ENCODE measurements at places on chromosomes 7 and 10. TPM values are rescaled to one million over a fixed set of nuclear protein-coding genes. Genes with fewer than 3 reads are reported as not detected.

- DNase-seq: no peak
Measured at GRCh38 chr7:128838109-128838779, 8.0 kb downstream of the FLNC start.

DNA sequence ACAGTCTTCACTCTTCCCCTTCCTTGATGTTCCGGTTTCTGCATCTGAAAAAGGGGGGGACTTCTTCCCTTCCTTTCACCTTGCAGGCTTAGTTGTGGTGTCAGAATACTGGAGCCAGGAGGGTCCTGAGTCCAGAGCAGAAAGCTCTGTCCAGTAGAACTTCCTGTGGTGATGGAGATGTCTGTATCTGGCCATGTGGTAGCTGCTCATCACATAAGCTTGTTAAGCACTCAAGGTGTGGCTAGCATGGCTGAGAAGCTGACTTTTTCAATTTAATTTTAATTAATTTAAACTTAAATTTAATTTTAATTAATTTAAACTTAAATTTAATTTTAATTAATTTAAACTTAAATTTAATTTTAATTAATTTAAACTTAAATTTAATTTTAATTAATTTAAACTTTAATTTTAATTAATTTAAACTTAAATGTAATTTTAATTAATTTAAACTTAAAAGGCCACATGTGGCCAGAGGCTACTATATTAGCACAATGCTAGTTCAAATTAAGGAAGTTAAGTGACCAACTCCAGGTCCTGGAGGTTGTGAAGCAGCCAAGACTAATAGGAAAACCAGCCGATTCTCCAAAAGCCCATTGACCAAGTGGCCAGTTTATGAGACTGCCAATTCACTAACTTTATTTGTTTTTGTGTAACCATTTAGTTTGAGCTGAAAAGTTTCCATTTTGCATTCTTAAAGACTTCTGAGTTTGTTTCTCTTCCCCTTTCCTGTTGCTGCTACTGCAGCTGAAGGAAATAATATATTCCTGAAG, 16.3 kb downstream of the MSRB2 start:
- no peak for DNase-seq

DNA sequence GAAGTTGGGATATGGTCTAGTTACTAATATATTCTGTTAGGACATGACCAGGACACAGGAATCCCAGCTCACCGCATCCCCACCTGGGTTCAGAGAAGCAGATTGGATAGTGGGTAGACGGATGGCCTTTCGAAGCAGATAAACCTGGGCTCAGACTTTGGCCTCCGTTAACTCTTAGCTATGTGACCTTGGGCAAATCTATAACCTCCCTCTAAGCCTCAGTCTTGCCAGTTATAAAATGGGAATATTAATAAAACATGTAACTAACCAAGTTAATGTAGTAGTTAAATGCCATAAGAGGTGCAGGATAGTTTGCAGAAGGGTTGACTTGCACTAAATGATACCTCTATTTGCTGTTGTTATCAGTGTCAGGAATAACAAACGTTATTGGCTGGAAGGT, 127.6 kb upstream of the JCAD start:
- DNase-seq: no peak

- no peak for DNase-seq
Measured at GRCh38 chr7:33639552-33640197, 265.7 kb upstream of the BMPER start.

DNA sequence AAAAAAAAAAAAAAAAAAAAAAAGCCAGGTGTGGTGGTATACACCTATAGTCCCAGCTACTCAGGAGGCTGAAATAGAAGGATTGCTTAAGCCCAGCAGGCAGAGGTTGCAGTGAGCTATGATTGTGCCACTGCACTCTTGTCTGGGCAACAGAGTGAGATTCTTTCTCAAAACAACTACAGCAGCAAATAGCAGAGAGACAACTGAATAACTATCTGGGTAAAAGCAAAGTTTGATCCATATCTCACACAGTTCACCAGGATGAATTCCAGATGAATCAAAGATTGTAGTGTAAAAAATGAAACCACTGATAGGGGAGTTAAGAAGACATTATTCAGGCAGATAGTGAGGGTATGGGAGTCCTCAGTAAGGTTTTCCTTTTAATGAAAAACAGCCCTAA, 11.4 kb upstream of the NUB1 start:
- DNase-seq: no peak

DNA sequence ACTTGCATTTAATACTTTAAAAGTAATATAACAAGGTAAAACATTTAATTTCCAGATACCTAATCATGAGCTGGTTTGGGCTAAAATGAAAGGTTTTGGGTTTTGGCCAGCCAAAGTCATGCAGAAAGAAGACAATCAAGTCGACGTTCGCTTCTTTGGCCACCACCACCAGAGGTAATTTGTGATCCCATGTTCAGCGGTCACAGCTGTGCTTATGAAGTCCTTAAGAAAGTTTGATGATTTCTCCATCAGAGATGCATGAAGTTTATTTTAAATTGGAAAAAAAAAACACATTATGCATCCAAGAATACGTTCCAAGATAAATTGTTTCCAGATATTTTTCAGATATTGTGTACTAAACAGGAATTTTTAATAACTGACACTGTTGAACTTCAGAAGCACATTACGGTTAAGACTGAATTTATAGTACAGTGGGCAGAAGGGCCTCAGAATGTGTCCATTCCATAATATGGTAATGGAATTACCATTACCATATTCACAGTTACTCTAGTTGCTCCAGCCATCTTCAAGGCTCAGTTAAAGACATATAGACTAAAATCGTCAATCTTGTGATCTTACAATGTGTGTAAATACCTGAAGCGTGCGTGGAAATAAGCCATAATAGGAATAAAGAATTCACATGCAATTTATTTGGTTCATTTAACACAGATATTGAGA, 106.8 kb downstream of the ZMYND11 start:
- DNase-seq: no peak

- no peak for DNase-seq
Measured at GRCh38 chr10:120555842-120556532, 99.0 kb downstream of the PLPP4 start.

Gene HABP2
- not detected for total RNA-seq

DNA sequence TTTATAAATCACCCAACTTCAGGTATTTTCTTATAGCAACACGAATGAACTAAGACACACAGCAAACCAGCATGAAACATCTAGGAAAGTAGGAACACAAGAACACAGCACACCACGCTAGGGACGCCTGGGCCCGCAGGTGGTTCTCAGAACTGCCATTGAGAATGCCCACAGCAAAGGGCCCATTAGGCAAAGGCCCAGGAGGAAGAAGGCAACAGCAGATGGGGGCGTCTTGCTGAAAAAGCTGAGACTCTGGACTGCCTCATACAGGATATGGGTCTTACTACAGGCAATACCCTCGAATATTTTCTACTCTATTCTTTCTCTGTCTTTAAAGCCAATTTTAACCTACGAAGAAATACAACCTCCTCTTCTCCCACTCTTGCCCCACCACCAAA, 77.3 kb downstream of the PARD3 start:
- DNase-seq: no peak

Gene SPAM1
- total RNA-seq: not detected

GRCh38 chr7:157150882-157151281, 12.2 kb downstream of the UBE3C start:
- DNase-seq: no peak

GRCh38 chr7:103710247-103710646, 264.2 kb upstream of the SLC26A5 start:
- DNase-seq: no peak

Gene SKIDA1
- total RNA-seq: not detected

Gene CLCN1
- total RNA-seq: 2.8 TPM

Gene NYAP1
- 0.03 TPM for total RNA-seq

DNA sequence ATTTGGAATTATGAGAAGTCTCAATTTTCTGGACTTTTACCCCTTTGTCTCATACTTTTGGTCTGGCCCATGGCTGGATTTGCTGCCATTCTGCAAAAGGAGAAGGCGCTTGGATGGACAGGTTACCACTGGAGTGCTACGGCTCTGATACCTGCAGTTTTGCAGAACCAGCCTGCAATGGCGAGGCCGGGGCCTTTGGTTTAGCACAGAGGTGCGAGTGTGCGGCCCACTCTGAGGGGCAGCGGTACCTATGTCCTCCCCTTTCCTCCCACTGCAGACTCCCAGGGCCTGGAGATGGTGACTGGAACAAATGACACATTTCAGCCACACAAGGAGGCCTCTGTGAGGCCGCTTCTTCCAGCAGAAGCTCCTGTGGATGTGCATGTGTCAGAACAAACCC, 11.9 kb downstream of the ZNF777 start:
- DNase-seq: no peak

GRCh38 chr10:774661-775244, 85.3 kb upstream of the DIP2C start:
- no peak for DNase-seq

Gene RPEL1
- 0.05 TPM for total RNA-seq

- DNase-seq: peak; percentile 72
Measured at GRCh38 chr7:121366852-121367431, 29.2 kb downstream of the FAM3C start.

Gene FGFR2
- total RNA-seq: 29.2 TPM

DNA sequence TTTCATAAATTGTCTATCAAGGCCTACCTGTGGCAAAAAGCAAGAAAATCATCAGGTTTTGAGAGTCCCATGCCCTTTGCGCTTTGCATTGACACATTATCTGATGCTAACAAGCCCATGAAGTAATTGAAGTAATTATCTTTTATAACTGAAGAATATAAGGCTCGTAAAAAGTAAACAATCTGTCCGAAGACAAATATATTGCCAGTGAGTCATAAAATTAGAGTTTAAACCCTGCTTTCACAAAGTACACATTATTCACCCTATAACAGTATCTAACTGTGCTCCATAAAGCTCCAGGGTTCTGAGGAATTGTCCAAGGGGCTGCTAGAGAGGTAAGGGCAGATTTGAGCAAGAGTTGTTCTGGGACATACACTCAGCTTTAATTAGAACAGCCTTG, 102.3 kb upstream of the PPP1R3A start:
- no peak for DNase-seq

Gene PNLIP
- total RNA-seq: not detected

Gene TMEM120A
- total RNA-seq: 29.3 TPM

- DNase-seq: no peak
Measured at GRCh38 chr10:60863796-60864195, 80.2 kb downstream of the RHOBTB1 start.

DNA sequence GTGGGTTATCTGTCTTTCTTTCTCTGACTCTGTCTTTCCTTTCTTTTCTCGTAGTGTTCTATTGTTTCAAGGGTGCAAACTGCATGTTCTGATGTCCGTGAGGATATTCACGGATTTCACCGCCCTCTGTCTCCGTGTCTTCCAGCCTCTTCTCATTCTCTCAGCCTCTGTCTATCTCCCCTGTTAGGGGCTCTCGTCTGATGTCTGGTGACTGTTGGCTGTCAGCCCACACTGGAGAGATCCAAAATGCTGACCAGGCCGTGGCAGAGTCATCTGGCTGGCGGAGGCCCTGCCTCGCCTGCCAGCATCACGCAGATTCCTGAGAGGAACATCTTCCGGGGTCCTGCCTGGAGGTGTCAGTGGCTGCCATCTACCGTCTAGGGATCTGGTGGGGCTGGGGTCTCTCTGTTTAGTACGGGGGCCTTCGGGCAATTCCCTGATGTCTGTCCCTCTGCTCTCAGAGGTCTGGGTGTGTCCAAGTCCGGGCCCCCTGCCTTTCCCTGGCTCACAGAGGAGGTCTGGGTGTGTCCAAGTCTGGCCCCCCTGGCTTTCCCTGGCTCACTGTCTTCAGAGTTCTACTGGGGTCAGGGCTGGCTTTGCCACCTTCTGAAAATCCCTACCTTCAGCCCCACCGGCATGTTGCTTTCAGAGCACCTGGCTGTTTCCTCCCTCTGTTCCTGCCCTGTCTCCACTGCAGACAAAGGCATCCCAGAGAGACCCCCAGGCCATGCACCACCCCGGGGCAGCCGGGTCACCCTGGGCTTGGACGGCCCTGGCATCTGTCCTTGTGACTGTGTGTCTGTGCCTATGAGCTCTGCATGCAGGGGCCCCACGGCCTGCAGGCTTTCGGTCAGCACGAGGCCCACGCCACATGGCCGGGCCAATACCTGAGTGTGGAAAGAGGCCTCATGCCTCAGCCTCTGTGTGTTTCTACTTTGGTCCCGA, 14.0 kb upstream of the SCART1 start:
- DNase-seq: no peak

DNA sequence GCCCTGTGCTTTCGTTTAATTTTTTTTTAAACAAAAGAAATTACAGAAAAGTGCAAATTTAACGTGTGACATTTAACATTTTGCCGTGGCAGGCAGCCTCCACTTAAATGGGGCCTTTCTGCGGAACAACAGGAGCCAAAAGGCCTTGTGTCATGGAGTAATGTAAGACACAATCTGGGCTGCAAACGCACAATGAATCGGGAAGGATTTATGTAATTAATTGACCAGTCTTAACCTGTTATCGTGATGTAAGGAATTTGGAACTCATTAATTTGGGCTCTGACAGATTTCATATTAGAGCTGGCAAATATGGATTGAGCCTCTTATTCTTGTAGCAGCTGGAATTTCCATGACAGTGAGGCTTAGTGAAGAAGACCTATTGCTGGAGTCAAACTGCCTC, 86.4 kb downstream of the SNX10 start:
- no peak for DNase-seq

DNA sequence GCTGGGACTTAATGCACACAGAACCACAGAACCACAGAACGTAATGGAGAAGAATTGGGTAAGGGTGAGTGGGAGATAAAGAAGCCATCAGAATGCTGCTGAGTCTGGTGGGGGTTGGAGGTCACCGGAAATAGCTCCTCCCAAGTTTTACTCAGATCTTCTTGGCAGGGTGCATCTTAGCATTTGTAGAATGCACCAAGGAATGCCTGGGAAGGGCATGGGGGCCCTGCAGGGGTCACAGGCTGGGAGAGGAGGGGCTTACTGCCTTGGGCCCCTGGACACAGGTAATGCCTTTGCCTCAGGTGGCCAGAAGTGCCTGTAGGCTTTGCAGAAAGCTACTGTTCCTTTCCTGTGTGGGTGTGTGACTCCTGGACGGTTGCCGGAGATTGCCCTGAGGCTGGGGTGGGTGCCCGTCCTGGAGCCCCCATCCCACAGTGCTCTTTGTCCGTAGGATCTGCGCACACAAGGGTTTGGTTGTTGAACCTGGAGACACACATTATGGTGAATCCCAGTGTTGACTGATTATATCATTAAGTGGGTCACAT, 55.1 kb downstream of the MGMT start:
- no peak for DNase-seq

GRCh38 chr7:8284606-8285005, 22.6 kb upstream of the ICA1 start:
- DNase-seq: peak; percentile 32

Gene ZNF679
- not detected for total RNA-seq

- no peak for DNase-seq
Measured at GRCh38 chr10:110947061-110947595, 27.7 kb downstream of the SHOC2 start.

DNA sequence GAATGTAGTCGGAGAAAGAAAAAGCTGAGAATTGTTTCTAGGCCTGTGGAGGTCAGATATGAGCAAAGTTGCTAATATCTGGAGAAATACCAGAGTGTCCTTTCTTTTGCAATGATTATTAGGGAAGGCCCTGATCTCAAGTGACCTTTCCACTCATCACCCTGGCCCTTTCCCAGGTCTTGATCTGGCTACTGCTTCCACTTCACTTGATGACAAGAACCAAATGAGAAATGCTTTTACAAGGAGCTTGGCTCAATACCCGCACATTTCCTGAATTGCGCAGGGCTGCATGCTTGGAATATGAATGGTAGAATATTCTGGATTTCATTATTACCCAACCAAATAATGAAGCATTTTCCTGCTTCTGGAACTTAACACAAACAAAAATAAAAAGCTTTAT, 104.6 kb downstream of the ITGB8 start:
- DNase-seq: no peak
